Hematopoietic multipotent progenitor cell treated with erythropoietin and hydrocortisone succinate and interleukin-3 and kit ligand, for 6 days (in vitro differentiated cells): ENCODE measurements at places on chromosomes 11 and 22.

DNA sequence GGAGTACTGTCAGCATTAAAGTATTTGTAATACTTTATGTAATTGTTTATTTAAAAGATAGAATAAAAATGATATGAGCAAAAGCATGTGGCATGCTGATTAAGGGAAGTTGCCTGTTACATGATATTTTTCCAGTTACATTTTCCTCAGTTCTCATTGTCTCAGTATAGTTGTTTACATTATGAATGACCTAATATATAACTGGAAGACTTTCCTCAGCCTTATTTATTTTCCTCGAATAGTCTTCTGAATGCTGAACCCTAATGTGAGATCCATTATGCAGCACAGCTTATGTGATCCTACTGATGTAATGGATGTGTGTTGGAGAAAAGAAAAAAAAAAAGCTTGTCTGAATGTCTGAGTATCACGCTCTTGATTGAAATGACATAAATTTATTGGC, 95.5 kb downstream of the LUZP2 start:
- no peak for DNase-seq

DNA sequence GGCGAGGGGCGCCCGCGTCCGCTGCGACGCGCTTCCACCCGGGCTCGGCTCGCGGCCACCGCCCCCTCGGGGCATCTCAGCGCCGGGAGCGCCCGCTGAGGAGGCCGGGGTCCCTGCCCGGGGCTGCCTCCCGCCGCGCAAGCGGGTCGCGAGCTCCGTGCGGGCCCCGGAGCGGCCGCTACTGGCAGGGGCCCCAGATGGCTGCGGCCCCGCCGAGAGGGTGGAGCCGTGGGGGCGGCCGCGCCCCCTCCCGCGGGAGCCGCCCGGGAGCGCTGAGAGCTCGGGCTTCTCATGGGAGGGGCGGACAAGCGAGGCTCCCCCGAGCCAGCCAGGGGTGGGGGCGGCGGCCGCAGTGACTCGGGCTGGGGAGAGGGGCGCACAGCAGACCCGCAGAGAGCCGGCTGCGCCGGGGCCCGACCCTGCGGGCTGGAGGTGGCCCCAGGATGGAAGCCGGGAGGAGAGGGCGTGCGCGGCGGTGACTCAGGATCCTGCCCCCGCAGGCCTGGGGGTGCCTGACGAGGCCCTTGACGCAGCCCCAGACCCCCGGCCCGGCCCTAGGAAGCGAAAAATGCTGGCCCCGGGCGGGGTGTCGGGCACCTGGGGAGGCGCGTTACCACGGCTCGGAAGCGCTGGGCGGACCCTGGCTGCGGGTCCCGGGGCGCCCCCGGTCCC, 603 bp upstream of the ZFTA start:
- peak; percentile 32 for DNase-seq

GRCh38 chr11:122668562-122669090, 13.1 kb downstream of the UBASH3B start:
- DNase-seq: peak; percentile 37

- DNase-seq: no peak
Observed at GRCh38 chr11:79119491-79120284, 321.1 kb downstream of the TENM4 start.

- no peak for DNase-seq
Observed at GRCh38 chr11:78417175-78417887, at the start of gene GAB2. Gene GAB2, minus strand, starts transcription at chr11:78417820. Its CDS starts 100 bp downstream, at chr11:78417720.

DNA sequence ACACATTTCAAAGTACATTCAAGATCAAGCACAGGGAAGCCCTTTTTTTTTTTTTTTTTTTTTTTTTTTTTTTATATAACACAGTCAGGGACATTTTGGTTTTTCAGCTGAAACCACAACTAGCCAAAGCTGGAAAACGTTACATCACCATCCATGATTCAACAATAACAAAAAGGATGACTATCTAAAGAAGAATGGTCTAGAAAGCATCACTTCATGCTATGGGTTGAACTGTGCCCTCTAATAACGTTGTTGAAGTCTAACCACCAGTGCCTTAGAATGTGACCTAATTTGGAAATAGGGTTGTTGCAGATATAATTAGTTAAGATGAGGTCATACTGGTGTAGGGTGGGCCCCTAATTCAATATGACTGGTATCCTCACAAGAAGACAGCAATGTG, 46.6 kb downstream of the MTMR2 start:
- no peak for DNase-seq

GRCh38 chr22:40058265-40058664, 63.5 kb downstream of the FAM83F start:
- DNase-seq: peak; percentile 56

GRCh38 chr11:62393735-62394134, 25.1 kb upstream of the SCGB1A1 start:
- DNase-seq: no peak

DNA sequence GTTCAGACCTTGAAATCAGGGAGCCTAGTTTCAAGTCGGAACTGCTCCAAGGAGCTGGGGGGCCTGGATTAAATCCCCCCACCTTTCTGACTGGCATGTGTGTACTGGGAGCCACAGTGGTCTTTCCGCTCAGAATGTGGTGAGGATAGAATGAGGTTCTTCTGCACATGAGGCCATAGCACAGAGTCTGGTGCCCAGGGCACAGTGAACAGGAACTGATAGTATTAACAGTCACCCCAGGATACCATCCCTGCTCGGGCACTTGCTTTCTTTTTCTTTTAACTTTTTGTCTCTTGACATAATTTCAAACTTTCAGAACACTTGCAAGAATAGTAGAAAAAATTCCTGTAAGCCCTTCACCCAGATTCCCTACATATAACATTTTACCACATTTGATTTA, 28.8 kb downstream of the LMO1 start:
- DNase-seq: no peak

- no peak for DNase-seq
Observed at GRCh38 chr22:47163856-47164513, 401.5 kb downstream of the TBC1D22A start.

GRCh38 chr11:46493791-46494190, 100.0 kb downstream of the AMBRA1 start:
- no peak for DNase-seq

DNA sequence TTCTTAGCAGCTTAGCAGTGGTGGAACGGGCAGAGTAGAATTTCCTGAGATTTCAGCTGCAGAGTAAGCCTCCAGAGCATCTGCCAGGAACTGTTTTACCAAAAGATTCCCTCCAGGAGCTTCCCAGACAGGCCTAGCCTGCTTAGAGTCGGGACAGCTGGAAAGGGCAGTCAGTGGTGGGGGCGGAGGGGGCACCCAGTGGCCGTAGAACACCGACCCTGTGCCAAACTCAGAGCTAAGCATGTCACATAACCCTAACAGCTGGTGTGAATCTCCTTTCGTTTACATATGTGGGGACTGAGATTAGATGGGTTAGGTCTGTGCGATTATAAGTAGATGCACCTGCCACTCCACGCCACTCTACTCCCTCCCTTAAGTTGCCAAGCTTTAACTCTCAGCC, 80.0 kb upstream of the CRTAM start:
- no peak for DNase-seq

DNA sequence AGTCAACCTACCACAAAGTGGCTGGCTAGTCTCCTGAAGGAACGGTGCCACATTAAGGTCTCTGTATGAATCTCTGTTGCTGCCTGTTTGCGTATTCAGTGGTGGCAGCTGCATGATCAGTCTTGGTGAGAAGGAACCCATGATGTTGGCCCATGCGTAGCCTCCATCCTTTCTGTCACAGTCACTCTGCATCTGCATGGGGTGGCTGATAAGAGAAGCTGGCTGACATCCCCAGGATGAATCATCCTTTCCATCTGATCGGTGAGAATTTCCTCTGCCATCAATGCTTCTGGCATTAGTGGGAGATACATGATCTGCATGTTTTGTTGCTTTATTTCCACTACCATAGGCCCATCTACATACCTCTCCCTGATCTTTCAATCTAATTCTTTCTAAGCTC, 199.0 kb upstream of the NECTIN1 start:
- DNase-seq: peak; percentile 42

GRCh38 chr11:78973876-78974275, 399.2 kb upstream of the NARS2 start:
- no peak for DNase-seq

DNA sequence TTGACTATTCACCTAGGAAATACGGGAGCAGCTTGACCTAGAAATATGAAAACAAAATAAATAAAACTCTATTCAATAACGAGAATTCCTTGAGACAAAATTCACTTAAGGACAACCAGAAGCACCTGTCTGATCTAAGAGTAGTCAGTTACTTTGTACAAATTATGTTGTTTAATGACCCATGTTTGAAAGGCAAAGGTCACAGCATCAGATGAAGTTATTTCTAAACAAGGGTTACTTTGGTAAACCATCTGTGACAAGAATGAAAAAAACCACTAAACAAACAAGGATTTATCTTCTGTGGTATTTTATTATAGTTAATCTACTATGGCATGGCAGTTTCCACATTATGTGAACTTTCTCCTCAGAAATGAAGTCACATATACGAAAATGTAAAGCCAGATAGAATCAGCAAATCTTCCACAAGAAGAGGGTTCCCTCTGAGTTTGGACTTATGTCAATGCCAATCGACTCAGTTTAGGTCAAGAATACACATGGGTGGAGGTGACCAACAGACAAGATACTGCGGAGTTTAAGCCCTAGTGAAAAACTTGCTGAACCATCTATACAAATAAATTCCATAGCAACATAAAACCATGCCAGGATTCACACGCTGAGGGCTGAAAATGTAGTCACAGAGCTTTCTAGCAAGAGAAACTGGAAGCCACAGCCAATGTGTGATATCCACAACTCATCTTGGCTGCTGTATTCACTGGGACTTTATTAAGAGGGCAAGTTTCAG, 53.4 kb downstream of the NCAPD3 start:
- DNase-seq: no peak

- DNase-seq: peak; percentile 68
Observed at GRCh38 chr11:119169282-119169719, 776 bp downstream of the NLRX1 start.

GRCh38 chr11:118027694-118028093, 41.5 kb downstream of the IL10RA start:
- DNase-seq: no peak

- DNase-seq: no peak
Observed at GRCh38 chr11:43243927-43244326, 67.9 kb upstream of the API5 start.

DNA sequence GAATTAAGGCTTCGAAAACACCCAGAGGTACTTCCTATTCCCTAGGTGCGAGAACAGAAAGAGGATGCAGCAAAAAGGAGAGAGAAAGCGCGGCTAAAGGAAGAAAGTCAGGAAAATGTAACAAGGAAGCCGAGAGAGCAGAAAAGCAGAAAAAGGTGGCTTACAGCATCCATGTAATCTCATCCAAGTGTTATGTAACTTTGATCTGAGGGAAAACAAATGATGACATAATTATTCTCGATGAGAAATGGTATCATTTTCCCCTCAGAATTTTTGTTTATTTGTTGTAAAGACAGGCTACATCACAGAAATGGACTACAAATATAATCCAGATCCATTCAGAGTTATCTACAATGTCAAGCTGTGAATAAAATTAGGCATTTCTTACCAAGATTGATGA, 69.1 kb upstream of the APOA1 start:
- DNase-seq: no peak

GRCh38 chr22:45033136-45033535, 23.3 kb upstream of the PHF21B start:
- no peak for DNase-seq

DNA sequence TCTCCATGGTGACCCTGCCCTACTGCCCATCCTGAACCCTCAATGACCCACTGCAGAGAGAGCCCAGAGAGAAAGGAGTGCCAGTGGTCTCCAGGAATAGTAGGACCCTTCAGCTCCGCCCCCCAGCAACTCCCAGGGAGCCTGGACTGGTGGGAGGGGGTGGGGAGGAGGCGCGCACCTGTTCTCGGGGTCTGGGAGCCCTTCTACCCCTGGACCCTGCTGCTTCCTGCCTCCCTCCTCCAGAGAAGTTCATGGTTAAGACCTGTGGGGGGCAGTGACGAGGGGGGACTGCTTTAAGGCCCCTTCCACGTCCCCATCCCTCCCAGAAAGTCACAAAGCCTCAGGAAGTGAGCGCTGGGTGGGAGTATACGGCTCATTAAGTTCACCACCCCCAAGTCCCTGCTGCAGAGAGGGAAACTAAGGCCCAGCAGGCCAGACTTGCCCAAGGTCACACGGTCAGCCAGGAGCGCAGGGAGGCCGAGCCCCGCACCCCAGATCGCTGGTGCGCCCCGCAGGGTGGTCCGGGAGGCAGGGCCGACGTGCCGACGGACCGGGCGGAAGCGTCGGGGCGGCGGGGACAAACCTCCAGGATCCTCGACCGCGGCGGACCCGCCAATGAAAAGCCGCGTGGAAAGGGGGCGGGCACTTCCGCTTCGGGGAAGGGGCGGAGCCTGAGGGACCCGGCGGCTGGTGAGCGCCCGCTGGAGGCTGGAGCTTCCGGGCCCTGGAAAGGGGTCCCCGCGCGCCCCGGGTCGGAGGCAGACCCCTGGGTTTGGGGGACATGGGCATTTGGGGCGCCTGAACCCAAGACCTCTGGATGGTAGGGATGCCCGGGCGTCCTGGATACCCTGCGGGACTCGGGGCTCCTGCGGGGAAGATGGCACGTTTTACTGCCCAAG, at the start of the genes NUDT22 and TRPT1:
Gene NUDT22, plus strand, starts transcription at position 667 of the 899 bp plus-strand sequence. CDS start 379 bp downstream, outside the sequence.
Gene TRPT1, minus strand, starts transcription at position 579 of the 899 bp plus-strand sequence. Its CDS starts 326 bp downstream, at position 253.
- peak; percentile 94 for DNase-seq

DNA sequence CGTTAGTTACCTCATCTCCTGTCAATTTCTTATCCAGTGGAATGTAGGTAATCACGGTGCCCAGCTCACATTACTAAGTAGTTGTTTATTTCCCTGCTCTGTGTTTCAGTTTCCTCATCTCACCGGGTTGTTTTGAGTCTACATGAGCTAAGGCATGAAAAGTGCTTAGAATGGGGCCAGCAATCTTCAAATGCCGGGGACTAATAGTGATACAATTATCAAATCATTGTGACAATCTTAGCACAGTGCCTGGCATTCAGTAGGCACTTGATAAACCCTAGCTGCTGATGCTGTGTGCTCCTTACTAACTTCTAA, 53.3 kb upstream of the CD5 start:
- DNase-seq: no peak

DNA sequence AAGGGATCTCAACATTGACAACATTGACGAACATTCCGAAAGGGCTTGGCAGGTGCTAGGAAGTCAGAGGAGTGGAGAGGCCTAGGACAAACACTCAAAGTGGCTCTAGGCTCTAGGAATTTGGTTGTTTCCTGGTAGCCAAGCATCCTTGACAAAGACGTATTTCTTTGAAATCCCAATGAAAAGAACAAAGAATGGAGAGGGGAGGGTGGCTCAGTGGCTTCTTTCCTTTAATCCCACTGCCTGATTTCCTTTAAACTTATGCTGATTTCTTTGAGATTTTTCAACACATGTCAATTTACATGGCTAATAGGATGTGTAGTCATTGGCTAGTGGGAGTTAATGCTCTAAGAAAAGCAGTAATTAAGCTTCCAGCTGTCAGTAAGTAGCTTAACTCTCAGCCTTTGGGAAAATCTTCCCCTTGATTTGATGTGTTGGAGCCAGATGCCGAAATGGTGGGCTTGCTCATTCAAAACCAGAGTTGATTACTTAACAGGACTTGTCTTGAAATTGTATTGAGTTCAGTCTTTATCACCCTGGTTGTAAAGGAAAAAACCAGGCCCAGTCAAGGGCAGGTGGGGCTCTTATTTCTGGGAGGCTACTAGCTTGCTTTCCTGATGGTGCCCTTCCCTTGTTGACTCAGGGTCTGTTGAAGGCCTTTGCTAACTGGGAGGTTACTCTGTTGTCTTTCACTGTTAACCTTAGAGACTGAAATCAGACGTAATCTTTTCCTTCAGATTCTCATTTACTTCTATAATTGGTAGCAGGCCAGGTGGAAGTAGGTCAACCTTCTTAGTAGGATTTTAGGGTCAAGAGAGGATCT, 44.6 kb upstream of the SORL1-AS1 start:
- DNase-seq: no peak
